ENCODE measurements at places on chromosomes 11 and 22.

- no peak for DNase-seq
Observed at GRCh38 chr22:17972385-17973191, 51.8 kb downstream of the MICAL3 start.

- no peak for DNase-seq
Observed at GRCh38 chr22:41885116-41885515, 29.8 kb downstream of the SHISA8 start.

- peak; percentile 52 for DNase-seq
Observed at GRCh38 chr11:86608251-86608799, 64.1 kb downstream of the ME3 start.

DNA sequence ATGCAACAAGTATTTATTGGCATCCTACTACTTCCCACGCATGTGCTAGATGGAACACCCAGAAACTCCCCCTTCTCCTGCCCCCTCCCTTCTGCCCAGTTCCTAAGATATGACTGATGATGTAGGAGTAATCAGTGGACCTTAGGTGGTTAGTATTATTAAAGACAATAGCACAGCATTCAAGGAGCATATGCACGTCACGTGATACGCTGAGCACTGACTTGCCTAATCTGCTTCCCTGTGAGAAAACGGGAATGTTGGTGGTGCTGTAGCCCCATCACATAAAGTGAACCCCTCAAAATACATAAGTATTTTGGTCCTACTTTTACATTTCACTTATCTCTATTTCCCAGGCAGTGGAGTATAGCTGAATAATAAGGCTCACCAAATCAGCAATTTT is 12.4 kb downstream of the DRD2 start:
- no peak for DNase-seq
